NCI-H1048 (cell line): ENCODE measurements at places on chromosomes 12 and 14.

- DNase-seq: no peak
These were observed 63.3 kb downstream of the ERC1 start for GRCh38 chr12:1054117-1054870.

GRCh38 chr12:127485528-127485927 is 781.4 kb upstream of the TMEM132C start:
- DNase-seq: no peak

DNA sequence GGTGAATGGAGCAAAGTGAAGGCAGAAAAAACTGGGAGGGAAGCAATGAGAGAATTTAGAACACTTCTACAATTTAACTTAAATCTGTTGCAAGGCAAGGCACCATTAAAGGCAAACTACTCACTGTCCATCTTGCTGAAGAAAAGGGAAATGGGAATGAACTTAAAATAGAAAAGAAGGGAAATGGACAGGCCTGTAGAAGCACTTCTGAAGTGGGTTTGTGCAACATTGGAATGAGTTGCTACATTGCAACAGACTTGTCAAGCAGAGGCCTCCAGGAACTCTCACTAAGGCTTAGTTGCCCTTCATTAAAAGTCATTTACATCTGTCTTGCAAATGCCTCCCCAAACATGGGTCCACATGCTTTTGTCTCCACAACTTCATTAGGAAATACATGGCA is 13.7 kb upstream of the OR10AD1 start:
- no peak for DNase-seq

DNA sequence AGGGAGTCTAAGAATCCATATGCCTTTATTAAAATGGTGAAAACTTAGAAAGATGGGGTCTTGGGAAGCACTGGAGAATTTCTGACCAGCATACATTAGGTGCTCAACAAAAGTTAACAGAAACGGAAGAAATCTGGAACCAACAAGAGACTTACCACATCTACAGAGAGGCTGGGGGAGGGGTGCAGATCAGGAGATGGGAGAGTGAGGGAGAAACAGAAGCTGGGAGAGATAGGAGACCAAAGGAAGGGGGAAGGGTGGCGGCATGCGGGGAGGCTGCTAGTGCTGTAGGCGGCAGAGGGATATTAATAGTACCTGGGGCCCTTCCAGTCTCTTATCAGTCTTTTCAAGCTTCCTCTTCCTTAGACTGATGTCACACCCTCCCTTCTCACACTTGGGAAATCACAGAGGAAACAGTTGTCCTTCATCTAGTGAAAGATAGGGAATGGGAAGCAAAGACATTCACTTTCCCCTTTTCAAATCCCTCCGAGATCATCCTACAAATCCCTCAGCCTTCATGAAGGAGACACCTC is 18.1 kb downstream of the ZBTB39 start:
- no peak for DNase-seq

GRCh38 chr14:30162066-30162465 is 234.4 kb upstream of the PRKD1 start:
- DNase-seq: no peak

GRCh38 chr12:72349491-72349890 is 77.3 kb downstream of the TRHDE start:
- DNase-seq: no peak

- no peak for DNase-seq
These were observed 42.3 kb downstream of the BRAP start for GRCh38 chr12:111643427-111643826.

- DNase-seq: no peak
These were observed 88.4 kb downstream of the CAND1 start for GRCh38 chr12:67357376-67358125.

GRCh38 chr12:6605421-6606330 is 1.5 kb downstream of the CHD4 start:
- no peak for DNase-seq

DNA sequence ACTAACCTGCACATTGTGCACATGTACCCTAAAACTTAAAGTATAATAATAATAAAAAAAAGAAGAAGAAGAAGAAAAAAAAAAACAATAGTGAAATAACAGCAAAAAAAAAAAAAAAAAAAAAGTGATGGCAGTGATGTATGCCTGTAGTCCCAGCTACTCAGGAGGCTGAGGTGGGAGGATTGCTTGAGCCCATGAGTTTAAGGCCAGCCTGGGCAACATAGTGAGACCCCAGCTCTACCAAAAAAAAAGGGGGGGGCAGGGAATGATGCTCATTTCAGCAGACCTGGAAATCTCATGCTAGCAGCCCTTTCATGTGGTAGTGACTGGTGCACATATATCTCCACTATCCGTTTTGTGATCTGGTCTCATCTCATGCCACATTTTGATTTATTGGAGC is 20.8 kb downstream of the TRAFD1 start:
- DNase-seq: no peak

GRCh38 chr14:106790189-106791036 is 1264.0 kb downstream of the TMEM121 start:
- peak; percentile 32 for DNase-seq

DNA sequence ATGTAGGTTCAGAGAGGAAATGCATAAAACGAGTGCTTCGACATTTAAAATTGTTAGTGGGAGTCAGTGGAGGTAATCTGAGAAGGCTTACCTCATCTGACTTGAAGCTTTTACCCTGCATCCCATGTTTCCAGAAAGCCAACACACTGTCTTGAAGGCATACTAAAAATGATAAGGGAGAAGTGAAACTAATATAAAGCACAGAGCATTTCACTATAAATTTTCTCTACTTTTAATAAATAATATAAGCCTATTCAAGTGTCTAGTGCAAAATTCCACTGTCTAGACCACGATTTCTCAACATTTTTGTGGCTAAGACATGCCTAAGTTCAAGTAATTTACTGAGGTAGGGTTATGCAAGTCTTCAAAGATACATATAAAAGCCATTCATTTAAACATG is 29.1 kb upstream of the CDKL1 start:
- DNase-seq: no peak

DNA sequence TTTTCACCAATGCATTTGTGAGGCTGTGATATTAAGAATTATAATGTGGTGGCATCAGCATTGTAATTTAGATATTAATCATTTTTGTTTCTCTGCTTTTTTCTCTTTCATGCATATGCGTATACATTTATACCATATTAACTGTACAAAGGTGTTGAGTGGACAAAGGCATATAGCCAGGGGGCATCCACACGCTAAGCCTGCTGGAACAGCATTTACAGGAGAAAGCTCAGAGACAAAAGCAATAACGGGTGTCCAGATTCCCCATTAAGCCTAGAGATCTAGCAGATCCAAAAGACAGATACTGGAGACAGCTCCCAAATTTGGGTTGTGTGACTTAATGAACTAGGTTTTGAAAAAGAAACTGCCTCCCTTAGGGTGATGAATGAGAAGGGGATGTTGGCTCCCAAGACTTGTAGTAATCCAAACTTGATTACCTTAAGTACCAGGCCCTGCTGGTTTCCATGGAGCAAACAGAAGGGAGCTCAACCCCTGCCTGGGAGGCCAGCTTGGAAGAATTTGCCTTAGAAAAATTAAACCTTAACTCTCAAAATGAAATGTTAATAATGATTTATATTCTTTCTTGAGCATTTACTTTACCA is 181.9 kb downstream of the SLC6A15 start:
- no peak for DNase-seq

DNA sequence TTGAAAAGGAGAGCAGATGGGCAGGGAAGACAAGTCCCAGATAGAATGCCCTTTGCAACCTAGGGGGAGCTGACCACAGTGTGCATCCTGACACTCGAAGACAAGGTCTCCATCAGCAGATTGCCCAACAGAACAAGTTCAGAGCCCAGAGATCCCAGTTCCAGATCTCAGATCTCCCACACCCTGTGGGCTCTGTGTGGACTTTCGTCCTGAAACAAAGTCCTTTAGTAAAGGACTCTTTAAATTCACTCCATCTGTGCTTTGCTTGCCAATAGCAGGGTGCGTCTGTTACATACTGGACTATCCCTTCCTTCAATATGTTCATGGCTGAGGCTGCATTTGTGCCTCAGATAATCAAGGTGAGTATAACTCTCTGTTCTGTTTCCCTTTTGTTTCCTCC is 8.7 kb upstream of the C1RL start:
- no peak for DNase-seq

DNA sequence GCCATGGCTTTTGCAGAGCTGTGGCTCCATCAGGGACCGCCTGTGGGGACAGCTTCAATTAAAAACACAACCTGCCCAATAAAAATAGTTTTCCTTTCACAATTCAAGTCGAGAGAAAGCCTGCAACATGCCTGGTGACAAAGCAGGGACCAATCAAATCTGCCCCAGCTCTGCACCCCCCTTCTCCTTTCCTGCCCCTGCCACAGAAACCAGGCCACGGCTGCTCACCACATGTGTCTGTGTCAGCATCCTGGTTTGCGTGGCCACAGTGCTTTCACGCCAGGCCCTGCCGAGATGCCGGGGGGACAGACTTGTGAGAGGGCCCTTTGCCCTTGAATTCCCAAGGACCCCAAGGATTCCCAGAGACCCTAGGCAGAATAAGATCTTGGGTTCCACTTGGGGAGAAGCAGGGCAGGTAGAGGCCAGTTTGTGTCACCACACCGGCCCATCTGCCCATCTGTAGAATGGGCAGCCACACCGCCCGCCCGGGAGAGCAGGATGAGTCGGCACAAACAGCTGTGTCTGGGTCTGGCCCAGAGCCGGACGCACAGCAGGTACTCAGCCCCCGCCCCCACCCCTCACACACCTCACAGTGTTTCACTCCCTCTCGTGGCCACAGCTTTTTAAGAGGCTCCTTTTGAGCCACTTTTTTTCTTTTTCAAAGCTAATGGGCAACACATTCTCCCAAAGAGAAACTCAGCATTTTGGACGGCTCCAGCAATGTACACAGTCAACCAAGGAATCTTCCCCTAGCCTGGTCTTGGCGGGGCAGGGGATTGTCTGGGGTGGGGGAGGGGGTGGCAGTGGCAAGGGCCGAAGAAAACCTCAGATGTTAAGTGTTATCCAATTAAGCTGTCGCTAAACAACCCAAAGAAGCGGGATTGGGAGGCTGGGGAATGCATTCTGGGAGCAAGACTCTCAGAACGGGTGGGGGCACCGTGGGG is 41.5 kb downstream of the BCL11B start:
- DNase-seq: no peak

DNA sequence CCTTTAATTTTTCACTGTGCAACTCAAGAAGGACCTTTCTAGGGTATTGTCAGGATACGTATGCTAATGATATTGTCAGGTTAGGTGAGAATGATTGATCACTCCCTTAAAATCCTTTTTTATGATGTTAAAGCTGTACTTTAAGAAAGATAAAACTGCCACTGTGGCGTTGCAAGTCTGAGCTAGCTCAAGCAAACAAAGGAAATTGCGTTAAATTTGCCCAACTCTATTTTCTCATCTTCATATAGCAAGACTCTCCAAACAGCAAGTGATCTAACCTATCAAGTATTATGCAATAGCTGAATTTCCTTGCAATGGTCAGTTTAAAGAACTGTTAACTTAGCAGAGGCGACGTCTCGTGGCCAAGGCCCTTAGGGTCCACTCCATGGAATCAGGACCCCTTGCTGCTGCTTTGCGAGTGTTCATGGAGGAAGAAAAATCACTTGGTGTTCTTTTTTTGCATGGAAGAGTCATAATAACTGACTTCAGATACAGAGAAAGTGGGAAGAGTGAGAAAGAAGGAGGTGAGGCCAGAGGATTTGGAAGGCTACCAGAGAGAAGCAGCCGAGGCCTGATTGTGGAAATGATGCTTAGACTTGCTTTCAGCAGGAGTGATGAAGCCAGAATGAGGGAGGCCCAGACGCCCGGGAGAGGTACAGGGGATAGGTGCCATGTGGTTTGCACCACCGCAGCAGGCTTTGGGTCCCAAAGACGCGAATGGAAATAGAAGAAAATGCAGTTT is 2.5 kb downstream of the TRAF3 start:
- no peak for DNase-seq

- DNase-seq: no peak
These were observed 139.8 kb upstream of the NOS1 start for GRCh38 chr12:117501076-117501869.

DNA sequence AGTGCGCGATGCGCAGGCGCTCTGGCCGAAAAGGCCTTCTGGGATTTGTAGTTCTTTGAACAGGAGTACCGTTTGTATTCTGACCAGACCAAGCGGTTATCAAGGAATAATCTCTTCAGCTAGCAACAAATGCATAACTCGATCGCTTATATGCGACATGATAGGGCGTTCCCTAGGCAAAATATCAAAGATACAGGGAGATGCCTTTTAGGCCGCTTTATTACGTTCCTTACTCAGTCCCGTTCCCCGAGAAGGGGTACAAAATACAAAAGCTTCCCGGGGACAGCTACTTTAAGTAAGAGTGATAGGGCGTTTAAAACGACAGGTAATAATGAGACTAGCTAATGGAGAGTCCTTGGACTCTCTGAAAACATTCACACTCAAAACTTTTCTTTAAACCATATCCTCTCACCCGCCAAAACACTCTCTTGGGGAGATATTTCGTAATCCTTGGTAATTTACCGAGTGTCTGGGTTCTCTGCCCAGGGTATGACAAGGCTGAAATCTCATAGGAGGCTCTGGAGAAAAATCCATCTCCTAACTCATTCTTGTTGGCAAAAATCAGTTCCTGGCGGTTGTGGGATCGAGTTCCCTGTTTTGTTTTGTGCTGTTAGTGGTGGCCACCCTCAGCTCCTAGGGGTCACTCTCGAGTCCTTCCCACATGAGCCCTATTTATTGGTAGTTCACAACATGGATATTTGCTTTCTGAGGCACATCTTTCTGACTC is 412 bp upstream of the SNW1 start:
- no peak for DNase-seq

- no peak for DNase-seq
These were observed 139.3 kb upstream of the LMNTD1 start for GRCh38 chr12:25692115-25693035.
